GDM1 (cell line): ENCODE measurements at places on chromosomes 2 and 18.

DNA sequence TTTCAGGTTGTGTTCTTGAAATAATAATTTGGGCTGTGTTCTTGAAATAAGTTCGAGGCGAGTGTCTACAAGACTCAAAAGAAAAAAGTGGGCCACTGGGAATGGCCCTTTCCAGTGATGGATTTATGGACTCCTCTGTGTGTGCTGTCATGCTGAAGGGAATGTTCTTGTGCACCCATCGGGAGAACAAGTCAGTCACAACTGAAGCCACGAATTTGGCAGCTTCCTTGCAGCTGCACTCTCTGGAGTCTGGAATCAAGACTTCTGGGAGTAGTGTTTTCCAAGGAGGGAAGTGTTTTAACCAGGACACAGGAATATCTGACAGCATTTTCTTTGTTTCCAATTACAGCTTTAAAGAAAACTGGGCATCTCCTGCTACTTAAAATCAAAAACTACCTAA is 620 bp downstream of the SLC14A1 start:
- no peak for DNase-seq

DNA sequence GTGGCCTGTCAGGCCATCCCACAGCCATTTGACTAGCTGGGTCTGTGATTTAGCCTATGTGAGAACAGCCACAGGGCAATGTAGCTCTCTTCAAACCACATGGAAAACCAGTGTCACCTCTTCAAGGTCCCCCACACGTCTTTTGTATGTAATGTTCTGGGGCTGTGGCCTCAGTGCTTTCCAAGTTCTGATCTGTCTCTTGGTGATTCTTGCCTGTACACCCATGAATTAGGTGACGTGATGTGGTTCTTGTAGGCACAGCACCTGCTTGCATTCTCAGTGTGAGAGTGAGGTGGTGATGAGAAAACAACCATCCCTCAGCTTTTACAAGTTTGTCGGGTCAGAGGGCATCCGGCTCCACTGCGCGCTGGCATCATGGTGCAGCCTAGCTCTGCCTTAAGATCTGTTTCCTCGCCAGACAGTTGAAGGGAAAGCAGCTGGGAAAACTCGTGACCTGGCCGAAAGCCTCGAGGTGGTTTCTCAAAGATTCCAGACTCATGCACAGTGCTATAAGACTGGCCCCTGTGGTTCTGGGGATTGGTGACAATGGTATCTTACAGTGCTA is 125.8 kb downstream of the TANC1 start:
- no peak for DNase-seq

DNA sequence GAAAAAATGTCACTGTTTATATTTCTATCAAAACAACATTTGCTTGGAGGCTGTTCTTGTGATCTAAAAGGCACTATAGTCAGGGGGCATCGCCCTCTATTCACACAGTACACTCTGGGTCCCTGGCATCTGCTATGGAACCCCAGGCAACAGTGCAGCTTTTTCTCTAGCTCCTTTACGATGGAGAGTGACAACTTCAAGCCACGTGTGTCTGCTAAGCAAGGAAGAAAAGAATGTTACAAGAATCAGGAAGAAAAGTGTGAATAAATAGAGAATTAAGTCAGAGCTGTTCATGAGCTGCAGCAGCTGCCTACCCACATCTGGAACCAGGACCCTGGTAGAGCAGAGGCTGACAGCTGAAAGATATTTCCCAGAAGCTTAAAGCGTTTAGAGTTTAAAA is 11.2 kb downstream of the RND3 start:
- no peak for DNase-seq

DNA sequence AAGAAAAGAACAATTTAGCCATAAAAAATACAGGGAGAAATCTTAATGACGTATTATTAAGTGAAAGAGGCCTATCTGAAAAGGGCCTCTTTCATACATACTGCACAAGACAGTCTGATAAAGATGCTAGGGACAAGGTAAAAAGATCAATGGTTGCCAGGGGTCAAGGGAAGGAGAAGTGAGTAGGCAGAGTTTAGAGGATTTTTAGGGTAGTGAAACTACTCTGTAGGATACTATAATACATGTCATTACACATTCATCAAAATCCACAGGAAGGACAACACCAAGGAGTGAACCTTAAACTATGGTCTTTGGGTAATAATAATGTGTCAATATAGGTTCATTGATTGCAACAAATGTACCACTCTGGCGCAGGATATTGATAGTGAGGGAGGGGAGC is 289.3 kb downstream of the FSIP2 start:
- DNase-seq = no peak

GRCh38 chr2:74646834-74647482 is 1.2 kb downstream of the M1AP start:
- no peak for DNase-seq

- DNase-seq = no peak
Measured at GRCh38 chr2:128531856-128532255, 213.2 kb upstream of the HS6ST1 start.

DNA sequence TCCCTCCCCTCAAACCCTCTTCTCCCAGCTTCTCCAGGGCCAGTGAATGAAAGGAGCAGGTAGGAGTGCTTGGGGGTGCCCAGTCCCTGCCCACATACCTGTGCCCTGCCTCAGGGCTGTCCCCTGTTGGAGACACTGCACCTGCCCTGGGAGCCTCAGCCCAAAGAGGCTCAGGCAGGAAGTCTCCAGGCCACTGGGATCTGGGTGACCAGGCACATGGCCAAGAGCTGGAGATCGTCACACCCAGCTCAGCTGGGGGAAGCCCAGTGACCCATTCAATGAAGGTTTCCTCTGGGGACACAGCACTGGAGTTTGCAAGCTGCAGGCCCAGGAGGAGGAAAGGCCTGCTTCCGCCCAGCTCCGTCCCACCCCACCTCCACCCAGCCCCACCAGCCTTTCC is 156.4 kb downstream of the ZFP36L2 start:
- DNase-seq = no peak

- no peak for DNase-seq
Measured at GRCh38 chr2:179951680-179952079, 55.4 kb downstream of the CWC22 start.

GRCh38 chr2:20180676-20181648 is 44.0 kb downstream of the SDC1 start:
- DNase-seq = no peak

GRCh38 chr18:52160636-52161035 is 179.4 kb upstream of the DCC start:
- no peak for DNase-seq

GRCh38 chr18:8799001-8799400 is 93.6 kb downstream of the MTCL1 start:
- DNase-seq = no peak

DNA sequence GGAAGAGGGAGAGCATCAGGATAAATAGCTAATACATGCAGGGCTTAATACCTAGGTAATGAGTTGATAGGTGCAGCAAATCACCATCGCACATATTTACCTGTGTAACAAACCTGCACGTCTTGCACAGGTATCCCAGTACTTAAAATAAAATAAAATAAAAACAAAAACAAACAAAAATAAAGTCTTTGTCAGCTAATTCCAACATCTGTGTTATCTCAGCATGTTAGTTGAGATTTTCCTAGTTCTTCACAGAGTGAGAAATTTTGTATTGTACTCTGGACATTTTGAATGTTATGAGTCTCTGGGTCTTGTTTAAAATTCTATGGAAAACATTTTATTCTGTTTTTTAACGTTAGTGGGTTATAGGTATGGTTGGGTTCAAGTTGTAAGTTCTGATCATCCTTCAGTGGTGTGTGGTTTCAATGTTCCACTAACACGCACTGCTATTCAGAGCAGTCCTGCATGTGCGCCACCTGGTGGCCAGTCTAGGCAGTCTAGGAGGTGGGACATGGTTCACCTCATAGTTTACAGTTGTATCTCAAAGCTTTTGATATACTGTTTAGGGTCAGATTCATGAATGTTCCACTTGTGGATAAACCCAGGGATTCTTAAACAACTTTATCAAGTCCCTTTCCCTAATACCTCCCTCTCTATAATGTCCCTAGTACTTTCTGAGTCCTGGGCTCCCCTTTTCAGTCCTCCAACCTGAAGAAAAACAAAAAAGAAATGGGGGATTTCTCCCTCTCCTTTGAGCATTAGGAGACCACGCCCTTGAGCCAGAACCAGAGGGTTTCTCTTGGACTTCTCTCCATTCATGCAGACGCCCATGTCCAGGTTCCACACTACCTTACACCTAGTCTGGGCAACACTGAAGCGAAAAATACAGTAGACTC is 213.4 kb upstream of the GATA6 start:
- peak; percentile 12 for DNase-seq

DNA sequence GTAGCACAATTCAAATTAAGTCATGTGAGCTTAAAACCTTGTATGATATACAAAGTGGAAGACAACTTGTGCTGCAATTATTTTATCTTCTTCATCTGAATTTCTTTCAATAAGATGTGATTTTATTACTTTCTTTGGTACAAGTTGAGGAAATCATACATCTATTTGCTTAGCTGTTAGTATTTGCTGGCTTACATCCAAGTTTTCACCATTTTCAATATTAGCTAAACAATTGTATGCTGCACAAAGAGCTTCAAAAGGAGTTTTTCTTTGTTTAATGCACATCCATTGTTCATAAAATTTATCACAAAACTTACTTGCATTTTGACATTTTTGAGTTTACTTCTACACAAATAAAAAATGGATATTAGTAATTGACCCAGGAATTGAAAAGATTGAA is 40.9 kb downstream of the SCN9A start:
- DNase-seq = no peak

GRCh38 chr2:166011660-166012059 is 58.1 kb upstream of the TTC21B start:
- DNase-seq = no peak

DNA sequence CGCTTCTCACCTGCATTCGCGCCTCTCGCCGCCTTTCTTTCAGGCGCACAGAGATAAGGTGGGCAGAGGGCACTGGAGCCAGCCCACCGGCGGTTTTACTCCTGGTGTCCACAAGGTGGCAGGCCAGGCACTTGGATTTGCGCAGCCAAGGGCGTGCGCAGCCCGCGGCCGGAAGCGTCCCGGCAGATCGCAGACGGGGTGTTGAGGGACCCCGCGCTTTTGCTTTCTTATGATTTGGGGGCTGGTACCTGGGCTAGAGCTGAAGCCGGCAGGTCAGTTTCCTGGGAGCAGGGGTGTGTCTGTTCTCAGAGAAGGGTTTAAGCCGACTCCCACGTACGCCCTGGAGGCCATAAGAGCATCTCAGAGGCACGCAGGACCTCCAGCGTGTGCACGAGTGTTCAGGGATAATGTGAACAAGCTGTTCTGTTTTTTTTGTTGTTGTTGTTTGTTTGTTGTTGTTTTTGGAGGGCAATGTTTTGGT is 305.6 kb upstream of the CXCR4 start:
- peak; percentile 15 for DNase-seq

DNA sequence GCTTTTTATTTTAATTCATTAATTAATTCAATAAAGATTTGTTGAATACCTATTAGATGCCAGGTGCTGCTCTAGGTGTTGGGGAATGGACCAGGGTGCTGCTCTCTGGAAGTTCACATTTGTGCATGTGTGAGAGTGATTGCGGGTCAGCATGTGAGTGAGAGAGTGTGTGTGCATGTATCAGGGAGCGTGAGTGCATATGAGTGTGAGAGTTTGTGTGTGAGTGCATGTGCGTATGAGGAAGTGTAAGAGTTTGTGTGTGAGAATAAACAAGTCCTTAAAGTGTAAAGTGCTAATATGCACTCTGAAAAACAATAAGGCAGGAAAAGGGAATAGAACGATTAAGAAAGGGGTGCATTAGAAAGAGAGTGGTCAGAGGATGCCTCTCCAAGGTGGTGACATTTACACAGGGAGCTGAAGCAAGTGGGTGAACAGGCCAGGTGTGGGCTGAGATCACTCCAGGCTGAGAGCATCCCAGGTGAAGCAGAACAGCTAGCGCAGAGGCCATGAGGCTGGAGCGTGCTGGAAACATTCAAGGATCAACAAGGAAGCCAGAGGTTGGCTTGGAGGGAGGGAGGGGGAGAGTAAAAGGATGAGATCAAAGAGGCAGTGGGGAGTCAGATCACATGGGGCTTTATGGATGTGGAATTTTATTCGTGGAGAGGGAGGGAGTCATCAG is 50.5 kb upstream of the SLC1A4 start:
- DNase-seq = no peak

DNA sequence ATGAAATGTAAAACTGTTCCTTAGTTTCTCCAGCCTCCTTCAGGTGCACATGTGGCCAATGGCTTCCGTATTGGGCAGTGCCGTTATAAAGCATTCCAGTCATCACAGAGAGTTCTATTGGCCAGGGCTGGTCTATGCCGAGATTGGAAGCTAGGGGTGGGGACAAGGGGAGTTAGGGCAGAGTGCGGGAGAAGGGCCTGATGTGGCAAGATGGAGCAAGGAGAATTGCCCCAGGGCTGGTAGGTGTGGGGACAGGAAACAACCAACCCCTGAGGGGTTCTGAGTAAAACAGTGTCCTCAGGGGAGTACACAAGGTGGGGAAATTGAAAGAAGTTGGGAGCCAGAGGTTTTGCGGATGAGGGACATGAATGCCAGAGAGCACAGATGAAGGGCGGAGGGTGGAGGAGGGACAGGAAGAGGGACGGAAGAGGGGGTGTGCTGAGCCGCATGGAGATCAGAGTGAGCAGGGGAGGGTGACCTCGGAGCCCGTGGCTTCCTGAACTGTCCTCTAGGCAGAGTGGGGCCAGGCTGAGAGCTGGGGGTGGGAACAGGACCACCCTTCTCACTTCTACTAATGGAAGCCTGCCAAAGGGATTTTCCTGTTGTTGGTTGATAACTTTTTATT is 9.1 kb upstream of the ATP6V1C2 start:
- DNase-seq = no peak

DNA sequence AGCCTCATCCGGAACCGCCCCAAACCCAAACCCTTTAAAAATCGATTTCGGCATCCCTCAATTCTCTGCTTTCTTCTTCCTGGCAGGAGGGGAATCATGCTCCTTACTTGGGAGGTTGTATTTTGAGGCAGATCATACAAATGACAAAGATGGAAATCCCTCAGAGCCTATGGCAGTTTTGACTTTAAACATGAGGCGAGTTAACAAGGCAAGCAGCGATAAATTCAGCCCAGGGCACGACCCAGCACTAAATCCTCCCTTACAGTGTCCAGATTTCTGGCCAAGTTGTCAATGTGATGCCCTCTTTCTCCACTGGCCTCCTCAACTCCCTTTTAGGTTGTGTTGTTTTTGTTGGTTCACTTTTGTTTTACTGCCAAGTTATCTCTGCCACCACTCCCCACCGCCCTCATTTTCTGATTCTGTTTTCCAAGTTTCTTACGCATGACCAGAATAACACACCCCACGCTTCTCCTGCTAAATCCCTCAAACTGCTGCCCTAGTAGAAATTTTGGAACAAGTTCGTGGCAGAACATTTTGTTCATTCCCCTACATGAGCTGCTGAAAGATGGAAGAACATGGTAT is 68.3 kb downstream of the CTAGE1 start:
- no peak for DNase-seq

- no peak for DNase-seq
Measured at GRCh38 chr2:42979870-42980763, 187.7 kb upstream of the HAAO start.
